ENCODE measurements at places on chromosomes 2 and 18.

DNA sequence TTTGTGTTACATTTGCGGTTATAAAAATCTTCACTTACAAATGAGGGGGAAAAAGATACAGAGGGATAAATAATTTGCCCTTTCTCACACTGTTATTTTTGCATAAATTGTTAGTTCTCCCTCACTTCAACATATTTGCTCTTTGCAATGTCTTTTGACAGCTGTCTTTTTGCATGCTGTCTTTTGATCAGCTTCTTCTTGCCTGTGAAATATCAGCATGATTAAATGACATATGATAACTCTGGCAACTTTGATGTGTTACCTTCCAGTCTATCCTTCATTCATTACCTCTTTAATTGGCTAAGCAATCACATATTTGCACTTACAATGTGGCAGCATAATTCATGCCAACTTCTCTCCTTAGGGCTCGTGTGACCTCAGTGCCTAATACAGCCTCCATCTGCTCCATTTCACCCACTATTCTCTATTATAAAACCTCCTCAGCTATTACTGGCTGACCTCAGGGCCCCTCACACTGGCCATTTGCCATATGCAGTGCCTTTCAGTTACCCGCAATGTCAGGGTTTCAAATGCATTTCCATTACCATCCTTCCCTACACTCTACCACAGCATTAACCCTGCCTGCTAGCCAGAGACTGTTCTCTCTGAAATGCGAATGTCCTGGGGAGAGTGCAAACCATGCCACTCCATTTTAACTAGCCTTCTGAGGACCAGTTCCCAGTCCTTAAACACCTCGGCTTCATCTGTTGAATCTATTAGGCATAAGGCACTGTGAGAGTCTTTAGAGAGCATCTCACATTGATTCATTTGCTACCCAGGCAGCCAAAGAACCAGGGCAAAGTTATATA is 1056.6 kb upstream of the CHAC2 start:
- DNase-seq, result no peak

DNA sequence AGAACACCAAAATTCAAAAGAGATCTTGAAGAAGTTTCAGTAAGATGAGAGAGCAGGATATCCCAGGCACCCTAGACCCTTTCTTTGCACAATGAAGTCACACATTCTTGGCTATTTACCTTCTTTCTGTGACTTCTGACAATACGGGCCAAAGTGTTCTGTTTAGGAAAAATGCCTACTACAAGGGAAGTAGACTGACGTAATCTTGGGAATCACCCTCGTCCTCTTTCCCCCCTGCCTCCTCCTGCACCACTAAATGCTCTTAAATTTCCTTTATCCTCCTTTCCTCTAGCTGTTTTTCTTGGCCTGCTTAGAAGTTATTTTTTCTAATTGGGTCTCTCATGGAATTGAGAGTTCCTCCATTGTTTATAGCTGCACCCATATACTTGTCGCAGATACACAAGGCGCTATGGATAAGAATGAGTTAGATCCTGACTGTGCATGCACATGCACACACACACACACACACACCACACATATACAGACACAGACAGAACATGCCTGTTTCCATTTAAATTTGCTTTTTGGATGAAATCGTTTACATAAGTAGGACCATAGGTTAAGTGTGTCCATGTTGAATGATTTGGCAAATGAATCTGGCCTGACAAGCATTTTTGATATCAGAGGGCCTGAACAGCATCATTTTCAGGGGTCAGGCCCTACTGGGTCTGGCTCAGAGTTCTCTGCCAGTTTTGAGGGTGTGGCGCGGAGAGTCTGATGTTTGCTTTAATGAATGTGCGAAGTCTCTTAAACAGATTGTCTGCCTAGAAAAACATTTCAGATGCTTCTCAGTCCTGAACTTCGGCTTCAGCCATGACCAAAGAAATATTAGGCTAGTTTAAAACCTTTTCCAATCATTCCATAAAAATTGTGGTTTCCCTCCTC is 131.9 kb upstream of the NT5C1B start:
- DNase-seq, result no peak

- DNase-seq, result no peak
These were observed 14.2 kb downstream of the IL18RAP start for GRCh38 chr2:102437122-102437521.

- DNase-seq, result no peak
These were observed 44.5 kb downstream of the TMEM182 start for GRCh38 chr2:102806250-102806837.

- no peak for DNase-seq
These were observed 17.5 kb upstream of the ILKAP start for GRCh38 chr2:238220892-238221521.

DNA sequence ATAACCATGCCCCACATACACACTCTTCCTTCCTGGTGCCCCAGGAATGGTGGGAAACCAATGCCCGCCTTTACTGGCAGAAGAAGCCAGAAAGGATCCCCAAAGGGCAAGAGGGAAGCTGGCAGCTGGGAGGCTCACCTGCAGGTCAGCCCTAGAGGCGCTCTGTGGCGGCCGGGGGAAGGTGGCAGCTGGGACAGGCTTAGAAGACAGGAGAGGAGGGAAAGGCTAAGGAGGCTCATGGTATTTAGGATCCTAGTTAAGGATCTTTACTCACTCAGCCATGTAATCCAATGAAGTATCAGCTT is 23.8 kb downstream of the ADRA2B start:
- DNase-seq, result no peak

GRCh38 chr2:95261602-95262001 is 12.6 kb upstream of the PROM2 start:
- DNase-seq, result no peak

GRCh38 chr18:79516441-79516931 is 120.8 kb downstream of the NFATC1 start:
- DNase-seq, result no peak

GRCh38 chr18:11978956-11979355 is 2.4 kb upstream of the IMPA2 start:
- no peak for DNase-seq

DNA sequence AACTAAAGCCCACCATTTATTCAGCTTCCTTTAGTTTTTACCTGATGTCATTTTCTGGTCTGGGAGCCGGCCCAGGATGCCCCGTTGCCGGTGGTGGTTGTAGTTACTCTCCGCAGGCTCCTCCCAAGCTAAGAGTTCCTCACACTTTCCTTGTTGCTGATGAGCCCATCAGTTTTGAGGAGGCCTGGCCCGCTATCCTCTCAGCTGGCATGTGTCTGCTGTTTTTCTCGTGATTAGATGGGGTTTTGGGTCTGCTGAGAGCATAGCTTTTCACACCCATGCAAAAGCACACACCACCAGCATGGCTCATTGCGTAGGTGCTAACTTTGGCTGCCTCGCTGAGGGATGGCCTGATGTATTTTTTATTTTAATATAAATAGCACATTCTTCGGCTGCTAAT is 72.1 kb downstream of the PSMG2 start:
- no peak for DNase-seq

- no peak for DNase-seq
These were observed 488.7 kb downstream of the THSD7B start for GRCh38 chr2:137254052-137254451.

DNA sequence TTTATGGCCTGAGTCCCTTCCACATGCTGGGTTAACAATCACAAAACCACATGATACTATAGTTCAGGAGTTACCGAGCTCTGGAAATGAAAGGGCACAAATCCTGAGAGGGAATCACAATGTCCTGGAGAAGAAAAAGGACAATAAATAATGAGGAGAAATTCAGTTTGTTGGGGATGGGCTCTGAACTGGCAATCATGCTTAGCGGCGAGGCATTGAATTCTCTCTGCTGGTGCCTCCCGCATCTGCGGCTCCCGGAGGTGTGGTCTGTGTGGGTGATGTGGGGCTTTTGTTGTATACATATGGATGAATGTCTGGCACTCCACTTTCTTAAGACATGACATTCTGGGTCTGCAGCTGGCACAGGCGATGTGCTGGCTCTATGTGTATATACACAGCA is 46.1 kb downstream of the NRP2 start:
- no peak for DNase-seq

GRCh38 chr18:70022636-70023035 is 75.0 kb upstream of the CD226 start:
- DNase-seq, result no peak

DNA sequence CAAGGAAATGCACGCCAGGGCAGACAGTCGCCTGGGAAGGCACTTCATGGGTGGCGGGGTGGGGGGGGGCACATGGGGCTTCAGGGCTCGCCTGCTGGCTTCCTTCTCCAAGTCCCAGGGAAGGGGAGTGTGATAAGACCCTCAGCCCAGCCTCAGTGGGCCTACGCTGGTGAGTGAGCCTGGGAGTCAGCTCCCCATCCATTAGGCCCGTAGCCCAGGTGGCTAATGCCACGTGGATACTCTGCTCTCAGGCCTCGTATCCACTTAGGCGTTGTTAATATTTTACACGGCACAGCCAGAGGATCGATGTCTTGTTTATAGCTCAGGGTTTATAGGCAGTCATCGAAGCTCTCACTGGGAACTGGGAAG is 47.1 kb downstream of the KCNIP3 start:
- no peak for DNase-seq

DNA sequence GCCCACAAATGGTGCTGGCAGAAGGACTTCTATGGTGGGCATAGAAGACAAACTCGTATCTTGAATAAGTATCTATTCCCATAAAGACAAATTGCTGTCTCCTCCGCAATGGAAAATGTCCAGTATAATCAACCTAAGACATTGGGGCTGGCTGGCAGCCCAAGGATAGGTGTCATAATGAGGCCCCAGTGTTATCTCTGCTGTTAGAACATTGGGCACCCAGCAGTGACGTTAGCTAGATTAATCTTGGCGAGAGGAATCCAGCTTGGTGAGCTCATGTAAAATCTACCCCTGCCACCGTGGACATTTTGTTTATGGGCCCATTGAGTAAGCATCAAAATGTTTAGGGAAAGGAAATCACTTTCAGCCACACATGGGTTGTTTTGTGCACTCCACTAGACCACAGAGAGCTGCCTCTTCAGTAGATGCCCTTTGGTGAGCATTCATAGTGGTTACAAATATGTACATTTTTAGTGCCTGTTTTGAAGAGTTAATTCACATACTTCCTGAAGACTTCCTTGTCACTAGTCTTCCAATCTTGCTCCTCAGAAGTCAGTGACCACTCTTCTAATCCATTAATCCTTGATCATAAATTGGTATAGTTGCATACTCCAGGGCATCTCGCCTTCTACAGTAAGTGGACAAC is 48.2 kb upstream of the KDM3A start:
- no peak for DNase-seq

- DNase-seq, result no peak
These were observed 323.7 kb upstream of the SALL3 start for GRCh38 chr18:78655921-78656320.

DNA sequence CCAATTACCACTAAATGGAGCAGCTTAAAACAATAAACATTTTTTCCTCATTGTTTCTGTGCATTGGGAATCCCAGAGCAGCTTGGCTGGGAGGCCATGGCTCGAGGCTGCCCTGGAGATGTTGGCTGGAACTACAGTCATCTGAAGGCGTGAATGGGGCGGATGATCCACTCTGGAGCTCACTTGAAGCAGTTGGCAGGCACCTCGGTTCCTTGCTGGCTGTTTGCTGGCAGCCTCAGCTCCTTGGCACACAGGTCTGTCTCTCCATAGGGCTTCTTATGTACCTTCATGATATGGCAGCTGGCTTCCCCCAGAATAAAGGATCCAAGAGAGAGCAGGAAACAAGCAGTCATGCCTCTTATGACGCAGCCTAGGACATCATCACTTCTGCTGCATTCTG is 227.0 kb upstream of the COPS8 start:
- no peak for DNase-seq

DNA sequence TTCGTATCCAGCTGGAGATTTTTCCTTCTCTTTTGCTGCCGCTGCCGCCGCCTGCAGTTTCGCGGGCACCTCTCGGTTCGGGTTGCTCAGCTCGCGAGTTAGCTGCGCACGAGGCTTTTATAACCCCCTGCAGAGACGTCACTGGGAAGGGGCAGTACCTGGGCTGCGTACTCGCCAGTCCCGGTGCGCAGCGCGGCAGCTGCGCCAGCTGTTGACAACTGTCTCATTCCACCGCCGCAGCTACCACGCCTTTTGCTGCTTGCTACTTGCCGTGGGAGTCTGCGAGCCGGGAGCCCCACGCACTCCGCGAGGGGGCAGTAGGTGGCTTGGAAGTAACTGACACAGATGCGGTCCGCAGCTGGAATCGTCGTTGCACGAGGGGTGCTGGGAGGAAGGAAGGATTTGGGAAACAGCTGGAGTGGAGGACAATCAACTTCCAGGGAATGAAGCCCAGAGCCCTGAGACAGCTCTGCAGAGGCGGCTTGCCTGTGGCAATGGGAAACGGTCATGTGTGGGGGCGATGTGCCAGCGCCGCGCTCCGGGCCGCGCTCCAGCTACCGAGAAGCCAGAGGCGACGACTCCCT is at the start of gene TACR1:
Gene TACR1 (minus strand): TSS at position 93 of the 584 bp plus-strand sequence. CDS start 586 bp downstream, outside the sequence.
- DNase-seq, result no peak

GRCh38 chr2:15300624-15301573 is 260.2 kb downstream of the NBAS start:
- DNase-seq, result no peak

GRCh38 chr2:41993435-41993925 is 54.3 kb upstream of the PKDCC start:
- DNase-seq, result no peak

GRCh38 chr2:138124521-138124920 is 160.2 kb downstream of the HNMT start:
- DNase-seq, result no peak

DNA sequence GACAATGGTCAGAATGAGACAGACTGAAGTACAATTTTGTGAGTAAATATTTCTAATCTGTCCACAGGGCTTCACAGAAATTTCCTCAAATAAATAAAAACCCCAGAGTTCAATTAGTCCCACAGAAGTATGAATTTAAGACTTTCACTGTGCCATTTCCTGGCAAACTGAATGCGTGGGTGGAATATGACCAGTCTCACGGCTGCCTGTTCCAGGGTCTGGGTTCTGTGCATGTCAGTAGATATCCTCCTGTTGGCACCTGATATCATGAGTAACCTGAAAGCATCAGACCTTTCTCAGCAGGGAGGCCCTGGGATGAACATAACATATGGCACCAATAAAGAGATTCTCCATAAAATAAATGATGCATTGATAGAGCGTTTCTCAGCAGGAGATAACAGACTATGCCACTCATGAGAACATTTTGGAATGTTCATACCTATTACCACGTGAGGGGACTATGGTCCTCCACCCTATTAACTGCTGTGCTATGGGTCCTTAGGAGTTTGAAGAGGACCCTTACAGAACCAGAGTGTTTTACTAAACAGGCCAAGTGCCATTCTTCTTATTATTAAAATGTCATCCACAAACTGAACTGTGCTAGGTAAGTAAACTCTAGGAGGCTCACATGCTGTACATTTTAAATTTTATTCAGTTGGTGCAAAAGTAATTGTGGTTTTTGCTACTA is 10.6 kb upstream of the MALL start:
- DNase-seq, result no peak
